Left colon (tissue), 2 donors: ENCODE measurements at places on chromosomes 7 and 10. TPM values are rescaled to one million over a fixed set of nuclear protein-coding genes. Genes with fewer than 3 reads are reported as not detected.

- no peak for DNase-seq
These were observed 34.0 kb downstream of the GOT1 start for GRCh38 chr10:99396471-99396870.

C7orf25 gene
- 2.7 TPM for total RNA-seq

GRCh38 chr10:124049484-124049883 lies 43.9 kb downstream of the CHST15 start:
- no peak for DNase-seq

DNA sequence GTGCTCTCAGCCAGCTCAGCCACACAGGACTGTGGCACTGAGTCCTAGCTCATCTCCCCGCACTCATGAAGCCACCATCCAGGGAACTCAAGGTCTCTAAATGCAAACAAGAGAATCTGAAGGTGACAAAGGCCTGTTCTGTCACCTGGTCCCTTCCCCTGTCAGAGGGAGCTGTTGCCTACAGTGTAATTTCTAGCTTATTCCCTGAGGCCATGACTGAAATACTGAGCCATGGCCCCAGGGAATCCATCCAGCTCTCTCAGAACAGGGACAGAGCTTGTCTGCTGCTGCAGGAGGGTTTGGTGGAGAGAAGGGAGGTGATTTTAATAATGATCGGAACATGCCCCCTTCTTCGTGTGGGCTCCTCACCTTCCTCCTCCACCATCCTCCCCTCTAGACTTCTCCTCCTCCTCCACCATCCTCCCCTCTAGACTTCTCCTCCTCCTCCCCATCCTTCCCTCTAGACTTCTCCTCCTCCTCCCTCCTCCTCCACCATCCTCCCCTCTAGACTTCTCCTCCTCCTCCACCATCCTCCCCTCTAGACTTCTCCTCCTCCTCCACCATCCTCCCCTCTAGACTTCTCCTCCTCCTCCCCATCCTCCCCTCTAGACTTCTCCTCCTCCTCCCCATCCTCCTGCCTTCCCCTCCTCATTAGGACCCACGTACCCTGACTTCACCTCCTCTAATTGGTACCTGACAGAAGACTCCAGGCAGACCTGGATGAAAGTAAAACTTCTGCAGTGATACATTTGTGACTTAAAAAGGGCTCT lies 338.0 kb upstream of the MKI67 start:
- no peak for DNase-seq

DNA sequence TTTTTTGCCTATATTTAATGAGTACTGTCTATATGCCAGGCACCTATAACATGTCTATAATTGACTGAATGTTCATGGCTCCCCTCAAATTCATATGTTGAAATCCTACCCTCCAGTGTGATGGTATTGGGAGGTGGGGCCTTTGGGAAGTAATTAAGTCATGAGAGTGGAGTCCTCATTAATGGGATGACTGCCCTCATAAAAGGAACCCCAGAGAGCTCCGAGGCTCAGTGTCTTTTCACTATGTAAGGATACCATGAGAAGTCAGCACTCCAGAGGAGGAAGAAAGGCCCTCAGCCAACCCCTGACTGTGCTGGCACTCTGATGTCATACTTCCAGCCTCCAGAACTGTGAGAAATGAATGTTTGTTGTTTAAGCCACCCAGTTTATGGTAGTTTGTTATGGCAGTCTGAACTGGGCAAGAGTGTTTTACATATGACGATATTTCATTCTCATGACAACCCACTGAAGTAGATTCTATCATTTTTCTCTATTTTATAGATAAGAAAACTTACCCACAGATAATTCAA lies 61.1 kb upstream of the PCGF5 start:
- no peak for DNase-seq

GRCh38 chr10:50600286-50600685 lies 23.5 kb downstream of the SGMS1 start:
- DNase-seq: no peak

MYH16 gene
- total RNA-seq: not detected

DNA sequence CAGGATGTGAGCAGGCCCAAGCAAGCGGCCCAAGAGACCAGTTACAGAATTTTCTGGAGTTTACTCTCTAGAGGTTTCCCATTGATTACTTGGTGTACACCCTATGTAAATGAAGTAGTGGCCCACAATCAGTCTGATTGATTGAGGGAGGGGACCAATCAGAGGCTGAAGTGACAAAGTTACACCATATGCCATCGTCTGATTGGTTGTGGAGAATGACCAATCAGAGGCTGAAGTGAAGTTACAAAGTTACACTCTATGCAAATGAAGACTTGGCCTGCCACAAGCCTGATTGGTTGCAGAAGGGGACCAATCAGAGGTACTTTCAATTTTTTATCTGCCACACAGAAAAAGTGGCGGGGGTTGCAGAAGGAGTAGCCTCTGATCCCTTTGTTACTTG lies 83.7 kb downstream of the KIF20B start:
- no peak for DNase-seq

- no peak for DNase-seq
These were observed 3.1 kb downstream of the RGS10 start for GRCh38 chr10:119539359-119539825.

MTPN gene
- total RNA-seq: 96.5 TPM

DNA sequence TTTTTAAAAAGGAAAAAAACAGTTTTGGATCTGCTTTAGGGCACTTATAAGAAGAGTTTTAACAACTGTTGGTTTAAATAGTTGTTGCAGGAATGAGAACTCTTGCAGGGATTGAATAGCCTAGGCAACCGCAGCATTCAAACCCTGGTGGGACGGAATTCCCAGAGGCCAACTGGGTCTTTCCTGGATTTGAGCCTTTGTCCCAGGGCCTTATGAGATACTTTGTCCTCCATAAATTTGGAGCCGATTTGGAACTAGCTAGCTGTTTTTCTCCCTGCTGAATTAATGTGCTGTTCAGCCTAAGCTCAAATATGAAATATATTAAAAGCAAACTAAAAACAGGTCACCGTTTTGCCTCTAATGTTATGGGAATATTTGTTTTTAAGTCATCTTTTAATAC lies 109.6 kb downstream of the LRMDA start:
- DNase-seq: no peak

HOXA4 gene
- 5.1 TPM for total RNA-seq

CACUL1 gene
- 42.1 TPM for total RNA-seq

DNA sequence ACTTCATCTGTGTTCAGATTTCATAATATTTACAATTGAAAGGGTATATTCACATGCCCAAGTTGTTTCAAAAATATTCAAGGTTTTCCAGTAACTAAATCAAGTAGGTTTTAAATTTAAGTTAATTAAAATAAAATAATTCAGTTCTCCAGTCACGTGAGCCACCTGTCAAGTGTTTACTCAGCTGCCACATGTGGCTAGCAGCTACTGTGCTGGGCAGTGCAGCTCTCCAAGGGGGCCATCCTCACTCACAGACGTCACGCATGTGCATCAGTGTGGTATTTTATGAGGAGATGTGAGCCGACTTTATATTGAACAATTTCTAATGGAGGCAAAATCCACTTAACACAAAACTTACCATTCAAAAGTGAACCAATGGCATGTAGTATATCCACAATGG lies 69.7 kb upstream of the CAMK2B start:
- DNase-seq: no peak

ACSL5 gene
- 301 TPM for total RNA-seq

DNA sequence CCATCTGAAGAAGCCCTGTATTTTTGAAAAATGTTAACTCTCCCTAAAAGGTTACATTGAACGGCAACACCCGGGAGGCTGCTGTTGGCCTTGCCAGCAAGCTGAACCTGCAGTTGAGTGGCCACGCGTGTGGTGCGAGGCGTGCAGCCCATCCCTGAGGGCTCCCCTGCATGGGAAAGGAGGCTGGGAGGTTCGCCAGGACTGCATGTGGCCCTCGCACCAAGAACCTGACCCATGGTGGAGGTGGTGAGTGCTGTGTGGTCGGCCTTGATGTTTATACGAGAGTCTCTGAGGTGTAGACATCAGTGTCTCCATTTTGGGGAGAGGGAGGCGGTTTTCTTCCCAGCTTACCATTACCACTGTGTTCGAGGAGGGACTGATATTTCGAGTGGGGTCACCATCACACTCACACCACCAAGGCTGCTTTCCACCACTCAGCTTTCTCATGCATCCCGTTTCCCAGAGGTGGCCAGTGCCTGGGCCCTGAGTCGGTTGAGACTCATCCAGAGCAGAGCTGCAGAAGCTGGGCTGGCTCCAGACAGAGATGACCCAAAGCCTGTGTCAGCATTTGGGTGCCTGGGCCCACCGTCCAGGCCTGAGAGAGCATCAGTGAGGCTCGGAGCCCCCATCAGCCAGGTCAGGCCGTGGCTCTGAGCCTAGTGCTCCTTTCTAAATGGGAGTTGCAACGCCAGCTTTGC lies 222.6 kb downstream of the EBF3 start:
- no peak for DNase-seq

TUBB8 gene
- not detected for total RNA-seq
